Right lung (tissue), 10 donors: ENCODE measurements at places on chromosomes 13 and 19. TPM values are rescaled to one million over a fixed set of nuclear protein-coding genes. Genes with fewer than 3 reads are reported as not detected.

GGN gene
- 0.06 TPM for polyA plus RNA-seq

- no peak for DNase-seq
These were observed 2.9 kb downstream of the KASH5 start for GRCh38 chr19:49390929-49391359.

DNA sequence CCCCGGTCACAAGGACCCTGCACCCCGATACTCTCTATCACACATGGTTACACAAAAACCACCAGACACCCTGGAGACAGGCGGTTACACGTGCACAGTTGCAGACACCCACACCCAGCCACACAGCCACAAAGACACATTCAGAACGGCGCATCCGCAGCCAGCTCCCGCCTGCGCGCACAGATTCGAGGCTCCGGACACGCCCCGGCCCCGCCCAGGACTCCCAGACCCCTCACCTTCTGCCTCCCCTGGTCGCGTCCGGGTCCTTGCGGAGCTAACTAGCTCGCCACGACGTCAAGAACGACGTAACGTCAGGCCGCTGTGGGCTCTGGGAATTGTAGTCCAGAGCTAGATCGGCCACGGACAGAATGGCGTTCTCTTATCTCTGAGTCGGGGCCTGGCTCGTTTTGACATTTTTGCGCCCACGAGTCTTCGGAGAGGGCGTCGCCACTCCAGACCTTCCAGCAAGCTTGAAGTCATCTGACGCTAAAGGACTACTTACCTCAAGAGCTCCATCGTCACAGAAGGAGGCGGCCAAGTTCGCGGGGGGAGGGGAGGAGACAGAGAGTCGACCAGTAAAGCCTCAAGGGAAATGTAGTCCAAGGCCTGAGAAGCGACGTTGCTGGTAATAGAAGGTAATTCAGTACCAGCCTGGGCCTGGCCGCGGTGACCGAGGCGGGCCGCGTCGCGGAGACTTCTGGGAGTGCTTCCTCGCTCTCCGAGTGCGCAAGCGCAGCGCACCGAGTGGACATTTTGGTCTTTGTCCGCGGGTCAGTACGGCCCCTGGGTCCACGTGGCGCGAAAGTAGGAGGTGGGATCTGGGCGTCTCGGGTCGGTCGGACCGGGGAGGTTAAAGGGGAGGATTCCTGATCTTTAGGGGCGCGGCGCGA is at the start of the genes ZNF146 and ZNF565:
Gene ZNF146, plus strand, starts transcription at position 721 of the 890 bp plus-strand sequence. CDS start 21,335 bp downstream, outside the sequence.
Gene ZNF565, minus strand, starts transcription at position 280 of the 890 bp plus-strand sequence. CDS start 12,680 bp downstream, outside the sequence.
- peak; percentile 99 for DNase-seq

MEIS3 gene
- 27.4 TPM for polyA plus RNA-seq

- peak; percentile 89 for DNase-seq
These were observed at the start of gene RNF126 for GRCh38 chr19:662962-663681. Gene RNF126 (minus strand): TSS chr19:663214. CDS start chr19:663121, 93 bp downstream.

CYP2A6 gene
- polyA plus RNA-seq: 0.31 TPM

GRCh38 chr19:31332096-31332495 is 17.1 kb downstream of the TSHZ3 start:
- DNase-seq: no peak

DNA sequence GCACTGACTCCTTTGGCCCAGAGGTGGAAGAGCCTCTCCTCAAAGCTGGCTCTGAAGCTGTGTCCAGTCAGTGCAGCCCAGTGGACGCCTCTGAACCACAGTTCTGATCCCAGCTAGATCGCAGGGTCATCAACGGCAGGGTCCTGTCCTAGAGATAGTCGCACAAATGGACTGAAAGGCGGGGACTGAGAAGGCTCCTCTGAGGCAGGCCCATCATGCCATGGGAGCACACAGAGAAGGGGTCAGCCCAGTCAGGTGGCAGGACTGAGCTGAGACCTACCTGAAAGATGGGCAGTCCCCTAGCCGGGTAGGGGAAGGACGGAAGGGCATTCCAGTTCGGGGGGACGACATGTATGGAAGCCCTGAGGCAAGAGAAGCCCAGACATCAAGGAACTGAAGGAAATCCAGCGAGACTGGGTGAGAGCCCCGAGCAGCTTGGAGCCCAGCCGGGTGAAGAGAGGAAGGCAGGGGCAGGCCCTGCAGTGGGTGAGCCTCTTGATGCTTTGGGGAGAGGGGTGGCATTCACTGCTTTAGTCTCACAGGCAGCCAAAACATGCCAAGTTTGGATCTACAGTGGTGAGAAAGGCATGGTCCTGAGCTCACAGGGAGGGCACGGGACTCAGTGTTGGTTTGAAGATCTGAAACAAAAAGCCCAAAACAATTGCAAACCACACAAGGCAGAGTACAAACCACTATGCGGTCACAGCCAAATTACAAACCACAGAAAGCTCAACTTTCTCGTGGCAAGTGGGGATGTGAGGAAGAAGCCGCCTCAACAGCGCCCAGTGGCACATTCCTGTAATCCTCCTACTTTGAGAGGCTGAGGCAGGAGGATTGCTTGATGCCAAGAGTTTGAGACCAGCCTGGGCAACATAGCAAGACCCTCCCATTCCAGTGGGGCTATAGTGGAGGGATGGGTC is 10.0 kb downstream of the CALM3 start:
- no peak for DNase-seq

DNA sequence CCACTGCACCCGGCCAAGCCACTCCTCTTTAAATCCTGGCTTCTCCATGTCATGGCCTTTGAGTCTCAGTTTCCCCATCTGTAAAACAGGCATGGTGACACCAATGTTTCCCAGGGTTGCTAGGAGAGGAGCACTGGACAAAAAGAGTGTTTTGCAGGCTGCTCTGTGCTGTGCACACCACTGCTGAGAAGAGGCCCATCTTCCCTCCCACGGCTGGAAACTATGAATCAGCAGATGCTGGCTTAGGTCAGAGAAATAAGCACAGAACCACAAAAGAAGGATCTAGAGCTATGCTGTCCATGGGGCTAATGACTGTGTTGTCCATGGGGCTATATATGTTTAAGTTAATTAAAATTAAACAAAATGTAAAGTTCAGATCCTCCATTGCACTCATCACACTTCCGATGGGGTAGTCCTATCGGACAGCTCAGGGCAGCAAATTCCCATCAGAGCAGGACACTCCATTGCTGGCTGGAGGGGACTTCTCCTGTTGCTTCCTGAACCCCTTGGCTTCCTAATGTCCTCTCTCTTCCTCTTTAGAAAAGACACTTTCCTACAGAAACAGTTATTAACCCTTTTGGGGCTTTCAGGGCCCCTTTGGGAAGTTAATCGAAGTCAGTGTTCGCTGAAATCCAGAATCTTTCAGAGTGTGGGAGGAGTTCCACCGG is 37.1 kb downstream of the TSHZ3 start:
- no peak for DNase-seq

GRCh38 chr13:52461265-52461664 is 6.0 kb downstream of the CKAP2 start:
- DNase-seq: no peak

INSR gene
- 12.3 TPM for polyA plus RNA-seq

PLVAP gene
- 19.6 TPM for polyA plus RNA-seq

- DNase-seq: no peak
These were observed 39.5 kb upstream of the CNMD start for GRCh38 chr13:52779103-52779502.

CNN1 gene
- 7.1 TPM for polyA plus RNA-seq

DNA sequence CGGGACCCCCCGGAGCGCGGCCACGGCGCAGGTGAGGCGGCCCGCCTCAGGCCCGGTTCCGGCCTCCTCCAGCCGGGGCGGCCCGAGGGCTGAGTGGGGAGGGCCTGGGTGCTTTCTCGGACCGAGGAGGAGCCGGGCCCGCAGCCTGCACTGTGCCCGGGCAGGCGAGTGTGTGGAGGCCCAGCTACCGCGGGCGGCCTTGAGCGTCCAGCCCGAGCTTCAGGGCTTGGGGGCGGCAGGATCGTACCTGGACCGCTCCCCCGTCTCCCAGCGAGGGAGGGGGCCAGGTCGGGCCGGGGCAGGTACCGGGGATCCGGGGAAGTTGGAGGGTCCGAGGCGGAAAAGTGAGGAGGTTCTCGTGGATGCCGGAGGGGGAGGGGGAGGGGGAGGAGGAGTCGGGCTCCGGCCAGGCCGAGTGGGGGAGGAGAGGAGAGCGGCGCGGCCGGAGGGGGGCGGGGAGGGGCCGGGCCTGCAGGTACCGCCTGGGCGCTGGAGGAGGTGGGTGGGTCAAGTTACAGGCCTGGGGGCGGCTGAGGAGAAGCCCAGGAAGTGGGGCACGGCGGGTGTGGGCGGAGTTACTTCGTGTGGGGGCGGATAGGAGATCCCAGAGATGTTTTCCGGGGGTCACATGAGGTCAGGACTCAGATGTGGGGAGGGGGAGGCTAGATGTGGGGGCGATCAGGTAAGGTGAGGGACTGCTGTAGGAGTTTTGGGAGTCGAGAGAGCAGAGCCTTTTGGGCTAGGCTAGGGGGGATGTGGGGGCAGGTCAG is 545 bp downstream of the NACC1 start:
- DNase-seq: no peak

GRCh38 chr13:70384156-70384555 is 275.9 kb upstream of the KLHL1 start:
- no peak for DNase-seq

SIGLEC12 gene
- not detected for polyA plus RNA-seq

DNA sequence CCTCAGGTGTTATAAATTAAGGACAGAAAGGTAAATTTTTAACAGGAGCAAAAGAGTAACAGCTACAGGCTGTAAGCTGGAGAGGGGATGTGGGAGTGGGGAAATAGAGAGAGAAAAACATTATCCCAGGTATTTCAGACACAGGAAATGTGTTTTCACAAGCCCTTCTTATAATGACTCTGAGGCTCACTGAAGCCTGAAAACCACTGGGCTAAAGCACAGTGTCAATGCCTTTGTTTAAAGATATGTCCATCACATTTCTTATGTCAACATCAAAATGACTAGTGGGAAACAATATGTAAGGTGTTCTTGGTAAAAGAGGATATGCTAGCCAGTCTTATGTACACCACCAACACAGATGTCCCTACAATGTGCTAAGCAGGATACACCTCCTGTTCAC is 365.9 kb downstream of the FGF14 start:
- no peak for DNase-seq

GRCh38 chr13:50126993-50127725 is 111.9 kb downstream of the KCNRG start:
- DNase-seq: peak; percentile 72

DNA sequence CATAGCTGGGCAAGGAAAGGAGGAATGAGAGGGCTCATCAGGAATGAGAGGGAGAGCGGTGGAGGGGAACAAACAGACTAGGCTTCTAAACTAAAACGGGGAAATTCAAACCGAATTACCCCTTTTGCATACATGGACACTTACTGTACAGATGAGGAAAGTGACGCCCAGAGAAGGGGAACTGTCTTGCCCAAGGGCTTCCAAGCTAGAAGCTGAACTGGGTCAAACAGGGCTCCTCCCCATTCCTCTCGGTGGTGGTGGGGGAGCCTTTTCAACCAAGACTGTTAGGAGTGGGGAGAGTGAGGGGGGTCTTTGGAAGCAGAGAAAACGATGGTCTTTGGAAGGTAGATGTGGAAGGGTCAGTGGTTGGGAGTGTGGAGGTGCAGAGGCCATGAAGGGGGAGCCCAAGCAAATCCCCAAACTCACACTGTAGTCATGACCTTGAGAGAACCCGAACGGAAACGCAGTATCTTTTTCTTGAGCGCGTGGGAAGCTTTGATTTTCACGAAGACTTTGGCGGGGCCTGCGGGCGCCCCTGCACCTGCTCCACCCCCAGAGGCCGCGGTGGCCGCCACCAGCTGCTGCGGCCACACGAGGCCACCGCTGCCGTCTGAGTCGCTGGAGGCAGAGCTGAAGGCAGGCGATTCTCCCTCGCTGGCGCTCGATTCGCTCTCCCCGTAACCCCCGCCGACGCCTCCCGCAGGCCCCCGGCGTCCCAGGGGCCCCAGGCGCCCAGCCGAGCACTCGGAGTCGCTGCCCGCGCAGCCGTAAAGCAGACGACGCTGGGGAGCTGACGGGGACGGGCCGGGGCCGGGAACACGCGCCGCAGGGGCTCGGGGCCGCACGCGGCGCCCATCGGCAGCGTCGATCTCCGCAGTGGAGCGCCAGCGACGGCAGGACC is 12.3 kb upstream of the GNG8 start:
- DNase-seq: no peak

TBXA2R gene
- polyA plus RNA-seq: 2.9 TPM

COX7A1 gene
- polyA plus RNA-seq: 34.6 TPM

- DNase-seq: peak; percentile 68
These were observed 2.0 kb downstream of the PTH2 start for GRCh38 chr19:49421039-49421877.

DNA sequence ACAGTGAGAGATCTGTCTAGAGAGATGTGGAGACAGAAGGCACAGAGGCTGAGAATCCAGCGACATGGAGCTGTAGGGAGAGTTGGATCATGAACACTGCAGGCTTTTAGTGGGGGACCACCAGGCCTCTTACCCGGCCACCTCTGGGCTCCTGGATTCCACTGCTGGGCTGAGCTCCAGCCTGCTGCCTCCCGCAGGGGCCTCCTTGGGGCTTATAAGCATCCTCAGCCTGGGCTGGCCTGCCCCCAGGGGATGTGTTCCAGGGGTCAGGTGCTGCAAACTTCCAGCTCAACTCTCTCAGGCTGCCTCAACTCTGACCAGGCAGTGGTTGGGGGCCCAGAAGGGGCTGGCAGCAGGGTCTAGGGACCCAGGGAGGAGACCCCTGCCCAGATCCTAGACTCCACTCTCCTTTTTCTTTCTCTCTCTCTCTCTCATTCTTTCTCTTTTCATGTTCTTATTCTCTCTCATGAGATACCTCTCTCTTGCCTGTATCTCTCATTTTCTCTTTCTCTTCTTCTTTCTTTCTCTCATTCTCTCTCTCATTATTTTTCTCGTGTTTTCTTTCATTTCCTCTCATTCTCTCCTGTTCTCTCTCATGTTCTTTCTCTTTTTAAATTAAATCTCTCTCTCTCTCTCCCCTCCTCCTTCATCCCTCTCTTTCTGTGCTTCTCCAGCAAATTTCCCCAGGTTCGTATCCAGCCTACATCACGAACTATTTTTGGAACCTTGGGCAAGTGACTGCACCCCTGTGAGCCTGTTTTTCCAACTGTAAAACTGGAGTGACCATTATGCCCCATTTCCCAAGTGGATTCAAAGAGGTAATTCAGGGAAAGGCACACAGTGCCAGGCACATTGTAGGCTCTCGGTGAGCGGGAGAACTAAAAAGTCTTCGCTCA is at the start of gene KLK4:
Gene KLK4, minus strand, starts transcription at position 190 of the 896 bp plus-strand sequence. CDS start 657 bp downstream, outside the sequence.
- DNase-seq: no peak

DNA sequence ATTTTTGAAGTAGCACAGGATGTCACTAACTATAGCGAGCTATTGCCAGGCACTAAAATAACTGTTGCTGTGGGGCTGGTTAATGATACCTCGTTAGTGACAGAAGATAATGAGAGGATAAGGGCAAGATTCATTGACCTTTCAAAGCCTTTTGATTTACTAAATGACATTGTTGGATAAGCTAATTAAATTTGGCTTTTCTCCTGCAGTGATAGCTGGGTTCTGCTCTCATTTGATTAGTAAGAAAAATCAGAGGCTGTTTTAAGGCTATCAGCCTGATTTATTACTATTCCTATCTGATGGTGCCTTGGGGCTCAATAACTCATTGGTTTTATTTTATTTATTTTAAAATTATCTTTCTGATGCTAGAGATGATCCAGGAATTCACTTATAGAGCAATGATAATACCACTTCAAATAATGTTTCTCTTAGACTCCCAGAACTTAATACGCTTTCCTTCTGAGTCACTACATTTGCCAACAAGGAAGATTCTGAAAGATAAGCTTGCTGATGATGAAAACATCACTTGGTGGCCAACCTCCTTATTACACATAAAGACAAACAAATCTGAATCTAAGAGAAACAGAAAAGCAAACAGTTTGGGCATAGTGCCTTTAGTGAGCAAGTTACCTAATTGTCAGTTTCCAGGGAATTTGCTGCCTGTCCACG is 501.3 kb upstream of the ARGLU1 start:
- no peak for DNase-seq
